ENCODE measurements at places on chromosomes 5 and 9.

- no peak for DNase-seq
Observed at GRCh38 chr5:16932401-16932800, 3.7 kb downstream of the MYO10 start.

DNA sequence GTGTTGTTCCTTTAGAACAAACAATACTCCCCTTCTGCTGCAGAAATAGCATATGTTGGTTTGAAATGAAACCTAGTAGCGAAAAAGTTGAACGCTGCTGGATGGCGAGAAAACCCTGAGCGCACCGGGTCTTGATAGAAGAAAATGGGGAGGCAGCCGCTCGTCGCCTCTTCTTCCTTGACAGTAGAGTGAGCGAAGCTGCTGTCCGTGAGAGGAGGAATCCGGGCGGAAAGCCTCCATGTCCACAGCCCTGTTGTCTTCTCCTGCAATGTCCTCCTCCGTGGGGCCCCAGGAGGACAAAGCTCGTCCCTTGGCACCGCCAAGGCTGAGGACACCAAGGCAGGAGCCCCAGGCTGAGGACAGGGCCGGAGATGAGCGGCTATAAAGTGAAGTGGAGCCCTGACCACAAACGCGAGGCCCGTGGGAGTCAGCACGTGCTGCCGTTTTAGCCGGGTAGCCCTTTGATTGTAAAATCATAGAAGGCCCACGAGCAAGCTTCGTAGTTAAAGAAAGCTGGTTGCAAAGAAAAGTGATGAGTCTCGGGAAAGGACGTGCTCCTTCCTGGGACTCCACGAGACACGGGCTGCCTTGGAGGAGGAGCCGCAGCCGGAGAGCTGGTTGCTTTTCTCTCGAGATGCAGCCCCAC, 35.6 kb downstream of the MRPL36 start:
- no peak for DNase-seq

GRCh38 chr5:68032216-68032762, 183.3 kb upstream of the PIK3R1 start:
- no peak for DNase-seq

DNA sequence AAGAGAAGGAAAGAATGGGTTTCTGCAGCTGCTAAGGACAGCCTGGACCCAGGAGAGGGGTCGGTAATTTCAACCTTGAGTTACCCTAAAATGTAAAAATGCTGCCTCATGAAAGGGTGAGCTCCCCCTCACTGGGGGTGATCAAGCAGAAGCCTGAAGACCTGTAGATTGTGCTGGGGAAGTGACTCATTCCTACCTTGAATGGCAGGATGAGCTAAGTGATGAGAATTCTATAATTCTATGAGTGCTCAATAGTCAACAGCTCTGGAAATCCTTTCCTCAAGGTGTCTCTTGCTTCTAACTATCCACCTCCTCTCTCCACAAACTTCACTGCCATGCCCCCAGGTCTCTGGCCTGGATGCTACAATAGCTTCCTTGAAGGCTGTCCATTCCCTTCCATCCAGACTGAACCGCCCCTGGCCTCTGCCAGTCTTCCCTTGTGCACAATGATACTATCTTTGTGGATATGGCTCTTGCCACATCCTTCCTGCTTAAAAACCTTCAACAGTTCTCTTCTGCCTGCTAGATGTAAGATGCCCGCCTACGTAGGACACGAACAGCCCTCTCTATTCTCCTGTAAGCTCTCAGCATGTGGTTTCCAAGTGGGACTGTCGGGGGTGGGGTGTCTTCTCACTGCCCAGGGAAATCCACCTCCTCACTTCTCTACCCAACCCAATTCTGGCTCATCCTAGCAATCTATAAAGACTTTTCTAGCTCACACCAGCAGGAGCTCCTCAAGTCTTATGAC, 50.6 kb downstream of the PTPN3 start:
- DNase-seq = no peak

GRCh38 chr5:138623053-138623452, 47.9 kb upstream of the HSPA9 start:
- DNase-seq = no peak

- DNase-seq = no peak
Observed at GRCh38 chr9:14156046-14156445, 157.9 kb downstream of the NFIB start.

DNA sequence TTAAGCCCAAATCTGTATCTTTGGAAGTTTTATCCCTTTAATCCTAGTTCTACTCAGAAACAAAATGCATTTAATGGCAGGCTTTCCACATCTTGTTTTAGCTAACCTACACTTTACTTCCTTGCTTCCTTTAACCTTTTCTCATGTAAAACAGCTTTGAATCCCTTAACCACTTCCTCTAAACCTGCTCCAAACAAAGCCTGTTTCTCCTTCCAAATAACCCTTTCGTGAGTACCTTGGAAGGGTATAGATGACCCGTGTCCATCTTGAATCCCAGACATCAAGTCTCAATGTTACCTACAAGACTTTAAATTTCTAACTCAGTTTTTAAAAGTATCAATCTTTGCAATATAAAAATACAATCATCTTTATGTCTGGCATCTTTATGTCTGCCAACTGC, 78.4 kb downstream of the DROSHA start:
- no peak for DNase-seq

GRCh38 chr5:72752909-72753308, 63.6 kb upstream of the TNPO1 start:
- DNase-seq = no peak

GRCh38 chr5:151113651-151114050, 32.8 kb upstream of the TNIP1 start:
- DNase-seq = no peak

- no peak for DNase-seq
Observed at GRCh38 chr5:8528106-8528505, 659.2 kb downstream of the MTRR start.

DNA sequence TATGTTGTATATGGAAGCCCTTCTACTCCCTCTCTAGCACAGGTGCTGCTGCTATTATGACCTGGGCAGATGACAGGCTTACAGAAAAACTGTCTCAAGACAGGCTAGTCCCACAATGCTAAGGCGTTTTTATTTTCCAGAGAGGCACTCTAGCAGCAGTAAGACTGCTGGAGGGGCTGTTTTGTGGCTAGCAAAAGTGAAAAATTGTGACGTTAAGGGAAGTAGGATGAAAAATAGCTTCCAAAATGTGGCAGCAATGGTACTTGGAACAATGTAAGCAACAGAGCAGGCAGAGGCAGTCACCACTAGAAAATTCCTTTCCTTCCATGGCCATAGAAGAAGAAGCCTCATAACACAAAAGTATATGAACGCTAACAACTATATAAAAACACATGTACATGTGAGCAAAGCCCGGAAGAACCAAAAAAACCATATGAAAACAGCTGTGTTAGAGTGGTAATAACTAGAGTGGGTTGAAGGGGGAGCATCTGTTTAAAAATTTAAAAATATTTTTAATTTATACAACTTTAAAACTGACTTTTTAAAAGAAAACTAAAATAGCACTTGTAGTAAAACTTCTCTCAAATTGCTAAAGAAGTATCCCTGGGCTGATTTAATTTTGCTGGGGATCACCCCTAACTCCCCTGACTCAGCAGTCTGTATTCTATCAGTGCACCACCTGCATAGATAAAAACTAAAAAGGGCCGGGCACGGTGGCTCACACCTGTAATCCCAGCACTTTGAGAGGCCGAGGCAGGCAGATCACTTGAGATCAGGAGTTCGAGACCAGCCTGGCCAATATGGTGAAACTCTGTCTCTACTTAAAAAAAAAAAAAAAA, 30.6 kb downstream of the CLINT1 start:
- DNase-seq = no peak

DNA sequence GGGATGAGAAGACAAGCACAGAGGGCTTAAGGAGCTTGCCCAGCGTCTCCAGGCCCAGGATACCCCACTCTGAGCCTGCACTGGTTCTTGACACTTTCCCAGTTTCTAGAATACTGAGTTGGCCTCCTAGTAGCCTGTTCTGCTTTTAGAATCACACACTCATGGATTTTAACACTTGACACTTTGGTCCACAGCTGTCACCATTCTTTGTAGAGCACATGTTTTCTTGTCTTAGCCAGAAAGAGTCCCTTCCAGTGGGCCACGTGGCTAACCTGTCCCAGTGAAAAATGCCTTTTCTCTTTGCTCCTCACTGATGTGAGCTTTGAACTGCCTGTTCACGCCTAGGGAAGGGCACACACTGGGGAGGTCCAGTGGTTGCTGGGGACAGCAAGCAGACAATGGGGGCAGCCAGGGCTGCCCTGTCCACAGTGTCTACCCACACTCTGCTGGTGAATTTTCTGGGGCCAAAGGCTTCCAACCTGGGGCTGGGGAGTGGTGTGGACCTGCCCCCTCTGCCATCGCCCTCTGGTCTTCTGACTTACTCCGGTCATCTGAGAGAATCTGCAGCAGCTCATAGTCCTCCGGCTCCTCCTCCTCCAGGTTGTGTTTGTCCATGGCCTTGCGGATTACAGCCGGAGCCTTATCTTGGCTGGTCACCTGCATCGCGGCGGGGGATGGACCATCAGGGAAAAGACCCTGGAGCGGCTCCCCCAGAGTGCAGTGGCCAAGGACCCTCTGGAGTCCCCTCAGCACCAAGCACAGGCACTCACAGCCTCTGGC, 21.1 kb downstream of the RALGDS start:
- DNase-seq = no peak

DNA sequence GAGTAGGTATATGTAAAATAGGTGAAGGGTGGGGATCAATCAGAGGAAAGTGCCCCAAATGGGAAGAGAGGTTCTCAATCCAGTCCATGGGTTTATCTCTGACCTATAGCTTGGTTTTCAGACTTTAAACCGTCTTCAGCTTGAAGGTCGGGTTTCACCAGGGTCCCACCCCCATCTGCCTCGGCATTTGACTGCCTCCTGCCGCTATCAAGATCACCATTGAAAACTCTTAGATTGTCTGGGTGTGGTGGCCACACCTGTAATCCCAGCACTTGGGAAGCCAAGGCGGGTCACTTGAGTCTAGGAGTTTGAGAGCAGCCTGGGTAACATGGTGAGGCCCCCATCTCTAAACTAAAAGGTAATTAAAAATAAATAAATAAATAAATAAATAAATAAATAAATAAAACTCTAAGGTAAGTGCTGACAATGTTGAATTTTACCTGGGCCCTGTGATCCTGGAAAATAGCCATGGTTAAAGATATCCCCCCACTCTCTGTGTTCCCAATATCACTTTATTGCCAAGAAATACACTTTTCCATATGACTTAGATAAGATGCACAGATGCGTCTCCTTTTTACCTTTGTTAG, 48.8 kb downstream of the TARS1 start:
- DNase-seq = no peak

- no peak for DNase-seq
Observed at GRCh38 chr9:13069498-13069897, 210.0 kb downstream of the MPDZ start.

- DNase-seq = no peak
Observed at GRCh38 chr5:148751025-148751424, 75.4 kb upstream of the ADRB2 start.

- no peak for DNase-seq
Observed at GRCh38 chr5:134920848-134921575, 16.1 kb downstream of the PCBD2 start.

DNA sequence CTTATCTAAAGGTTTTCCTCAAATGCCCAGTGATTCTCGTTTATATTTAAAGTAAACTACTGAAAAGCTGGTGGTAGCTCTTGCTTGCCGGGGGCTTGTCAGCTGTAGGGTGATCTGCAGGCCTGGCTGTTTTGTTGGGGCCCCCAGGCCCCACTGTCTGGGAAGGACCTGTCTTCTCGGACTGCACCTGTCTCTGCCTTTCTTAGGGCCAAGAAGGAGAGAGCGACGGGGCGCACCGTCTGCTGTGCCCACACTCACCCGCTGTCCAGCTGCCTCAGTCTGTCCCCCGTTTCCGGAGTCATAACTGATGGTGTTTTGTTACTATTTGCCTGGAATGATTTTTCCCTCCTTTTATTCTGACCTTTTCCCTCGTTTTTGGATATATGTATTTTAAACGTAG, 94.1 kb upstream of the CACNA1B start:
- no peak for DNase-seq

DNA sequence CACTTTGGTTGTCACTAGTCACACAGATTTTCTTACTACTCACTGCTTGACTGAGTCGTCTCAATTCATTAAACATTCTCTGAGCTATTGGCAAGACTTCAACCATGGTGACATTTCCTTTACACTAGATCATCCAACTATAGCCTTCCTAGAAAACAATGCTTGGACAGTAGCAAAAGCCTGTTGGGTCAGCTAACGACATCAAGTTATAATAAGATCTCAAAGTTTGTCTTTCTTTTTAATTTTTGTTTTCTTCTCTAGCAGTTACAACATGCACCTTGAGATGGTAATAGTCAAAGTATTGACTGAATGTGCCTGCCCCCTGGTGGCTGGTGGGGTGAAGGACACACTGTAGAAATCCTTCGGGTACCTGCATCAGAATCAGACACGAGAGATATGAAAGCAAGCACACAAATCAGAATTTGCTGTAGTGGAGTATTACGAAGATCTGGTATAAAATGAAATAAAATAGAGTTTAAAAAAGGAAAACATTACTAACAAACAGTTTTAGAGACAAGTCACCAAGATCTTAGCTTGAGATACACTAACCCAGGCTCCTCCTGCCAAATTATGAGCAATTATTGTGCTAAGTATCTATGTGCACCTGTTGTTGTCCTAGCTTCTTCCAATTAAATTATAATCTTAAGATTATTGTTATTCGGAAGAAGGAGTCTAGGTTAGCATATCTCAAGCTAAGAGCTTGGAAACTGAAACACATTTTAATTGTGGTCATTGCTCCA, 81.2 kb downstream of the ARL15 start:
- DNase-seq = peak; percentile 10

All from activated CD8-positive, alpha-beta memory T cell treated with anti-CD3 and anti-CD28 coated beads for 1 hour (primary cell).